Neural progenitor cell (in vitro differentiated cells): ENCODE measurements at places on chromosomes 6 and 20. TPM values are rescaled to one million over a fixed set of nuclear protein-coding genes. Genes with fewer than 3 reads are reported as not detected.

DNA sequence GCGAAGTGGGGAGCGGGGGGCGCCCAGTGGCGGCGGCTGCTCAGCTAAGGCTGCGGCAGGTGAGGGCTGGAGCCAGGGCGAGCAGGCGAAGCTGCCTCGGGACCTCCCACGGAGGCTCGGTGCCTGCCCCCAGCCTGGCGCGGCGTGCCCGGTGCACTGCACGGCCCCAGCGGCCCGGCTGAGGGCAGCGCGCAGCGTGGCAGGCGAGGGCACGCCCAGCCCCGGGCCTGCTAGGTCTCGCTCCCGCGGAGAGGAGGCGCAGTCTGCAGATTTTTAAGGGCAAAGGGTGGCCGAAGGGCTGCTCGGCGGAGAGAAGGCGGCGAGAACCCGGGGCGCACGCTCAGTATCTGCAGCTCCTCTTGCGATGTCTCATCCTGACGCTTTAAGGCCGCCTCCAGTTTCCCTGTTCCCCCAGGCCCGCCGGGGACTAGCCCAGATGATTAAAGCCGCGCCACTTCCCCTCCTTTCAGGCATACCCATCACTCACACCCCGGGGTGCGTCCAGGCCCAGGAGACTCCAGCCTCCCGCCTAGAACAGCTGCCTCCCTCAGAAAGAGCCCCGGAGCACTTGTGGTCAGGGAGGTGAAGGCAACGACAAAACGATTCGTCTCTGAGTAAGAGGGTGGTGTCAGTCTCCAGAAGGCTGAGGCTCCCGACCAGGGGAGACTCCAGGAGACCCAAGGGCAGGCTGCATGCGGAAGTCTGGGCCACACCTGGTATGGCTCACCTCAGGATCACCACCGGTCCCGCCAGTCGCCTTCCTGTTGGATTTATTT is at the start of gene FERMT1:
Gene FERMT1, minus strand, starts transcription at position 158 of the 776 bp plus-strand sequence. CDS start 3,476 bp downstream, outside the sequence.
- peak within 1 kb of the TSS; percentile 50 for H3K4me3 ChIP-seq
- peak; percentile 80 for DNase-seq
- H3K27ac ChIP-seq, result no peak within 1 kb of the TSS
- H3K4me1 ChIP-seq, result peaks cover 37% of the 10 kb centered on the region
- H3K36me3 ChIP-seq, result no peaks in the 10 kb centered on the region

Gene GGTLC1
- not detected in 2 replicates for total RNA-seq

DNA sequence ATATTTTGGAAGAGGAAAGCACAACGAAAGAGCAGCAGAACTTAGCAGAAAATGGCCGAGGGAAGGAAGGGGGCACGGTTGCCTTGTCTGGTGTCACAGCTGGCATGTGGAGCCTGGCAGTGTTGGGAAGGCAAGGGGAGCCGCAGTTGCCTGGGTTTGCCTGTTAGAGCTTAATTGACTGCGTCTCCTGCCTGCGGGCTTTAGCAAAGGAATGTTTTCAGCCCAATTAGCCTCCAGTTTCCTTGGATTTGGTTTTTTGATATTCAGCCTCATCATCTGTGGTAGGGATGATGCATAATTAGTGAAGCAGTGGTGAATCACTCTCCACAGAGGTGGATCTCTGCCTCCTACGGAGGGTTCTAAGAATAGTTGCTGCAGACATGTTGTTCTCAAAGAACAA is 832.6 kb downstream of the QKI start:
- no peak overlapping the region for H3K4me3 ChIP-seq
- no peaks in the 10 kb centered on the region for H3K36me3 ChIP-seq
- no peaks in the 10 kb centered on the region for H3K27me3 ChIP-seq

DNA sequence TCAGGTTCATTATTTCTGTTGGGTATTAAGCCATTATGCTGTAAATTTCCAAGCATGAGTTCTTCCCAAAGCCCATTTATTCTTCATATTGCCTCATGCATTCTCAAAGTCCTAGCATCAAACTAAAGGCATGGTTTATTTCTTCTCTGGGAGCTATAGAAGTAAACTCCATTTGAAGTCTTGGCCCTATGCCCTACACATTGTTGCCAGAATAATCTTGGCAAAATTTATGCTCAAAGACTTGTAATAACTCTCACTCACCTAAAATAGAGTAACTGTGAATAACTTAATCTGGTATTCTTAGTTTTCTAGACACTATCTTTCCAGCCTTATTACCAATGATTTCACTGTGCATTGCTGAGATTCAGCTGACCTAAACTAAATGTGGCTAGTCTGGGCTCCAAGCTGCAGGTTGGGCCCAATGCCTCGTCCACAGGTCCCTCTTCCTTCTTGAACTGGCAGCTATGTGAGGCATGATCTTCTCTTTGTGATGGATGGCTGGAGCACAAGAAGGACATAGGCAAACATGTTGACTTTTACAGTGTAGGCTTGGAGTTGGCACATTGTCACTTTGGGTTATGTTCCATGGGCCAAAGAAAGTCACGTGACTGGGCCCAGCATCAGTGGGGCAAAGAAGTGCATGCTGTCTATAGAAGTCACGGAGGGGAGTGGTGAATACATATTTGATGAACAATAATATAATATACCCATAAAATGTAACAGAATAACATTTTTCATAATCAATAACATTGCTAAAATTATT is 39.1 kb upstream of the ANKEF1 start:
- H3K4me3 ChIP-seq, result no peak overlapping the region
- DNase-seq, result no peak
- no peaks in the 10 kb centered on the region for H3K27me3 ChIP-seq
- H3K4me1 ChIP-seq, result no peaks in the 10 kb centered on the region
- no peak overlapping the region for H3K27ac ChIP-seq
